ENCODE measurements at places on chromosomes 4 and X. TPM values are rescaled to one million over a fixed set of nuclear protein-coding genes. Genes with fewer than 3 reads are reported as not detected.

GRCh38 chr4:37792241-37792640, 34.2 kb upstream of the PGM2 start:
- no peak for DNase-seq

DNA sequence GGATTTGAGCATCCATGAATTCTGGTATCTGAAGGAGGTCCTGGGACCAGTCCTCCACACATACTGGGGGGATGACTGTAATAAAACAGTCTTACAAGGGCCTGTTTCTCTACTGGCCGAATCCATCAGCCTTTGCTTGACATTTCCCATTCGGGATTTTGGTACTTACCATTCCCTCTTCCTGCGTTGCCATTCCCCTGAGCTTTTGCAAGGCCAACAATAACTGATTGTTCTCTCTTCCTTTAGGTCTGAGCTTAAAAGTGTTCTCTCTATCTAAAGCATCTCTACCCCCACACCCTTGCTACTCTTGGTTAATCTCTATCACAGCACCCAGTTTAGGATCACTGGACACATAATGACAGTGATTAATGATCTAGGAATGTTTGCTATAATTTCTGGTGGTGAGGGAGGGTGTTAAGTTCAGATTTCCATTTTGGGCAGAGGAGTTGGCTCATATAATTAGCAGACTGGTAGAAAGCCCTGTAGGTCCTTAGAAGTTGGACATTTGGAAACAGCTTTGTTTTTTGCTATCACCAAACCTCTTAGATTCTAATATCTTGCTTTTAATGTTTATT, 29.4 kb downstream of the TMA16 start:
- no peak for DNase-seq

DNA sequence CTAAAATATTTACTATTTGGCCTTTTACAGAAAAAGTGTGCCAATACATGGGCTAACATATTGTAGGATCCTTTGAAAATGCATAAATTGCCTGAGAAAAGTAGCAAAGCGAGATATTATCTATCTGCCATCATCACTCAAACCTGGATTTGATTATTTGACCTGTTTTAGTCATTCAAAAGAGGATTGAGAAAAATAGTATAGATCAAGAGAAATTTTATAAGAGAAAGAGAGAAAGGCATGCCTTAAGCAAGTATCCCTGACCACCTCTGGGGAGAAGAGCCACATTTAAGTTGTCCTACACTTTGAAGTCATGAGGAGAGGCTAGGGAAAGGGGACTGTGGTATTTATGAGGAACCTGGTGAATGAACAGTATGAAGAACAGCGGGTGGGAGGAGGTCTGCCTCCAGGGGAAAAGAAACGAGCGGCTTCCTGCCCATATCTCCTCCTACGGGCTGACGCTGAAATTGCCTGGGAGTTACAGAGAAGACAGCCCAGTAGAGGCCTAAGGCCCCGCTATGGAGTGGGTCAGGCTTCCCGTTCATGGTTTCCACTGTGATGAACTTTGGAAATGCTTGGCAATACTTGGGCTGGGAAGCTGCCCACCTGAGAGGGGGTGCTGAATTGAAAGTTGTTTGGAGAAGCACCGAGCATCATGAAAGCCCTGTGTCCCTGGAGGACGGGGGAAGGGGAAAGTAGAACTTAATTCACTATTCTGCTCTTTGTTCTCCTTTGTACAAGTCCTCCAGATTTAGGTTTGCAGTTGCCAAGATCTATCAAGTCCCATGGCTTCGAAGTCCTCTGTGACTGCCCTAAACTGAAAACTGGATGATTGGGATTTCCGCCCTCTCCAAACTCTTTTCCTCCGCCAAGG, 106.9 kb upstream of the ACSL4 start:
- DNase-seq, result no peak

GRCh38 chrX:43559644-43560043, 96.5 kb upstream of the MAOA start:
- no peak for DNase-seq

DNA sequence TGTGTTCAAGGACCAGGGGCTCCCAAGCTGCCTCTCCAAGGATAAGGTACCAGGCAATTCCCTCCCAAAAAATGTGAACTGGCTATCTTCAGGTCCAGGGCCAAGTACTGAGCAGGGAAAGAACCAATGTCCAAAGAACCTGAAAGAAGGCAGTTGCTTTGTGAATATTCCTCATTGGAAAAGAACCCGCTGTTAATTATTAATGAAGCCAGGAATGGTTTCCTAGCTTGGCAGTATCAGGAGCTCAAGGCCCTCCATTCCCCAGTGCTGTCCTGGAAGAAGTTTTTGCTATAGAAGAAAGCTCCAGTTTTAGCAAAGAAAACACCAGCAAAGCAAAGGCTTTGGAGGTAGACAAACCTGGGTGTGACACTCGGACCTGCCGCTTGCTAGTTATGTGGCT, 130.0 kb upstream of the MBNL3 start:
- no peak for DNase-seq

DNA sequence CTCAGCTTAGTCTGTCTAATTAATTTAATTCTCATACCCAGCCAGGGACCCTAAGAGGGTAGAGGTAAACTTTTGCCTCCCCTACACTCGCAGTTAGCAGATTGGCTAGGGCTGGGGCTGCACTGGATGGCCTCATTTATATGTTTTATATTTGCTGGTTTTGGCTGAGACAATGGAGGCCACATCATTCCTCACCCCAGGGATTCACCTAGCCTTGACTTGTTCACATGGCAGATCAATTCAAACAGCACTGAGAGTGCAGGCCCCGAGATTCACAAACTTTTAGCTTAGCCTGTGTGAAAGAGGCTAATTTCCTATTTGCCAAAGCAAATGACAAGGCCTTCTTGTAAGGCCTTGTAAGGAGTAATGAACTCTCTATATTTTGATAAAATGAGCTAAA, 844.4 kb downstream of the ARAP2 start:
- no peak for DNase-seq

GRCh38 chrX:133414406-133415275, 648 bp downstream of the GPC4 start:
- no peak for DNase-seq

DNA sequence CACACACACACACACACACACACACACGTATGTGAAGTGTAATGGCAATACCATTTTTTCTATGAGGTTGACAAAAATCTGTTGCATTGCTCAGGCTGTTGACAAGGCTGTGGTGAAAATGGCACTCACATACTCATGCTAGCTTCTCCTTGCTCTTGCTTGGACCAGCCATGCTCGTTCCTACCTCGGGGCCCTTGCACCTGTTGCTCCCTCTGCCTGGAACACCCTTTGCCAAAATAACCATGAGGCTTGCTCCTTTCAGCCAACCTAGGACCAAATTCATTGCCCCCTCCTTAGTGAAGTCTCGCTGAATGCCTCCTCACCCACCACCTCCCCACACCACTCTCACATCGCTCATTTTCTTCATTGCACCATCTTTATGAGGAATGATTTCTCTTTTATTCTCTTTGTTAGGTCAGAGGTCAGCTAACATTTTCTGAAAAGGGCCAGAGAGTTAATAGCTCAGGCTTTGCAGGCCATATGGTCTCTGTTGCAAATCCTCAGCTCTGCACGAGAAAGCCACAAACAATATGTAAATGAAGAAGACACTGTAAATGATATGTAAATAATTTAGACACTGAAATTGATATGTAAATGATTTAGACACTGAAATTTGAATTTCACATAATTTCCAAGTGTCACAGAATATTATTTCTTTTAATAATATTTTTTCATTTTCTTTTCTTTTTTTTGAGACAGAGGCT, 13.3 kb downstream of the SLC38A5 start:
- DNase-seq, result no peak

DNA sequence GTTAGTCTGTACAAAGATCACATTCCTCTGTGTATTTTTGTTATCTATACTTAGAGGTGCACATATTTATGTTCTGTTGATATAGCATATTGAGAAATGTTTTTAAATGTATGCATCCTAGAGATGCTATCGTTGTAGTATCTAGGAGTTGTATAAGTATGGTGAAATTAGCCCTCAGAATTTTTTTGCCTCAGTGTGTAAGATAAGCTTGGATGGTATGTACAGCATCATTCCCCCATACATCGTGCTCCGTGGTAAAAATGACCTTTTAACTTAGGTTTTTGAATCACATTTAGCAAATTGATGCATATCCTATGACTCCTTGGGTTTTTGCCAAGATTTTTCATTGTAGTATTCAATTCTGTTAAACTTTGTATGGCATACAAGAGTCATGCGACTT, 113.5 kb downstream of the RPA4 start:
- no peak for DNase-seq

DNA sequence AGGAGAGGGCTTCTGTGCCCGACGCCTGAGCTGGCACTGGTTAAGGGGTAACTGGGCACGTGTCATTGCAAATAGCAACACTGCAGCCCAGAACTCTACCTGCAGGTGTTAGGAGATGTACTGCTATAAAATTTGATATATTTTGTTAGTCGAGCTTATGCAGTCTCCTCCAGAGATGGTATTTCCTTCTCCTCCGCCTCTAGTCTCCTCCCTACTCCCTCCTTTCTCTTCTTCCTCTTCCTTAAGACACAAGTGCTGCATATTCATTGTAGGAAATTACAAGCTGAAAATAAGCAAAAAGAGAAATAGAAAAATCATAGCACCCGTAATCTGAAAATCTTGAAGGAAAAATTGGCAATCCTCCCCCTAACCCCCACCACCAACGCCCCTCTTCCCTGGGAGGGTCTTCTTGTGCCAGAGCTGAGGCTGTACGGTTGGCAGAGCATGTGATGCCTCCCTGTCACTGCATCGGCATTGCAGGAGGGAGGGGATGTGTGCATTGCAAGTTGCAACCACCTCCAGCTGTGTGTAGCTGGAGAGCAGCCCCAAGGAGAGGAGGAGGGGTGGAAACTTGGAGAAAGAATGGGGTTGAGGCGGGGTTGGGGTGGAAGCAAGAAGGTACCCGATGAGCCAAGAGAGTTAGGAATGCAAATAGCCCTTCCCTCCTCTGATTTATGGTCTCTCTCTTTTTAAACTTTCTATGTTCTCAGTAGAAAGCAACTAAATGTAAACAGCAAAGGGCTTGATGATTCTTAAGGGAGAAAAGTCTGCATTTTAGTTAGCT, 48.3 kb upstream of the MND1 start:
- DNase-seq, result no peak

DNA sequence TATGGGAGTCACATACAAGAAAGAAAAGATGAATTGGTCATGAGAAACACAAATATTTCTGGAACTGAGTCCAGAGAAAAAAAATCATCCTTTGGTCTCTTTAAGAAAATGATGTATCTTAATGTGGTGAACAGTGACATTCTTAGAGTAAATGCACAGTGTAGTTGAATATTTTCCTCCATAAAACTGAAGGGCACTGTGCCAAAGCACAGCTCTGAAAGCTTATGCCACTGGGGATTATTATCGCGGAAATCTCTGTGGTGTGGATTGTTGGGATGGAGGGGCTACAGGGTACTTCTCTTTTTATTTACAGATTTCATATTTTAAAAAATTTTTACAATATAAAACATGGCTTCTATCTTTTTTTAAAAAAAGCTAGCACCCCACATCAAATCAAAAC, 908.1 kb downstream of the CCSER1 start:
- no peak for DNase-seq

GRCh38 chr4:73847526-73848182, 5.4 kb upstream of the PF4V1 start:
- no peak for DNase-seq

- no peak for DNase-seq
Measured at GRCh38 chrX:1462596-1463251, 10.0 kb upstream of the ASMTL start.

GRCh38 chrX:20244931-20245330, 21.8 kb downstream of the RPS6KA3 start:
- DNase-seq, result no peak

HTN1 gene
- total RNA-seq, result not detected

NUDT10 gene
- 0.35 TPM for total RNA-seq

TMSB15A gene
- total RNA-seq, result not detected

PF4V1 gene
- not detected for total RNA-seq

Measured in cardiac septum (tissue), 1 donor.